Stimulated activated CD4-positive, alpha-beta T cell treated with anti-CD3 and anti-CD28 coated beads, Interleukin-4, amount 100 ng/mL, for 1 hour (primary cell): ENCODE measurements at places on chromosomes 2 and 18.

- no peak for DNase-seq
These were observed 46.0 kb downstream of the CAVIN2 start for GRCh38 chr2:191800874-191801273.

GRCh38 chr2:15170070-15170775 is 390.9 kb downstream of the NBAS start:
- no peak for DNase-seq

GRCh38 chr18:34639687-34640086 is 70.4 kb upstream of the DTNA start:
- no peak for DNase-seq

- DNase-seq, result no peak
These were observed 1.2 kb downstream of the CNOT9 start for GRCh38 chr2:218569661-218570500.

- DNase-seq, result no peak
These were observed at the start of gene FAM237A for GRCh38 chr2:206642075-206643025. Gene FAM237A, plus strand, starts transcription at chr2:206642487. Its CDS starts 1,750 bp downstream, at chr2:206644237.

DNA sequence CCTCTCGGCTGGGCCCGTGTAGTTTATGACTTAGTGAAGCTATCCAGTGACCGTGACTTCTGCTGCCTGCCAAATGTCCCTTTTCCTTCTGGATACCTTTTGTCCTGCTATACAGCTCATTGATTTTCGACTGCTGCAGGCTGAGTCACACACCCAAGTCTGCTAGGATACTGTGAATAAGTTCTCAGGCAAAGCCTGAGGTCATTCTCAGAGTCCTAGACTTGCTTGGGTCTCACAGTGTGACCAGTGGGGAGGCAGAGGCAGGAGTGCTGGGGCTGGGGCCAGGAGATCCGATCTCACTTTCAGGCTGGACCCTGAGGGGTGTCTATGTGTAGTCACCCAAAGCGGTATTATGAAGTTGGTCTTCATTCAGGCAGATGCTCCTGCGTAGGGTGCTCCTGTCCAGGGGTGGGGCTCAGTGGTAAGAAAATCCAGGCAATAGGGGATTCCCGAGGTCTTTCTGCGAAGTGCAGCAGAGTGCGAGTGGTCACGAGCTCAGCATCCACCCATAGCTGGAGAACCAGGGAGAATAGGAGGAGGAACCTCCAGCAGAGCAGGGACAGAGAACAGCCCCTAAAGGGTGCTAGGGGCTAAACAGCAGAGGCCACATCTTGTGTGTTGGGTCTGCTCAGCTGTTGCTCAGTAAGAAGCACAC is 268.6 kb upstream of the NCKAP5 start:
- no peak for DNase-seq

GRCh38 chr2:12314127-12314760 is 402.5 kb upstream of the TRIB2 start:
- DNase-seq, result no peak

DNA sequence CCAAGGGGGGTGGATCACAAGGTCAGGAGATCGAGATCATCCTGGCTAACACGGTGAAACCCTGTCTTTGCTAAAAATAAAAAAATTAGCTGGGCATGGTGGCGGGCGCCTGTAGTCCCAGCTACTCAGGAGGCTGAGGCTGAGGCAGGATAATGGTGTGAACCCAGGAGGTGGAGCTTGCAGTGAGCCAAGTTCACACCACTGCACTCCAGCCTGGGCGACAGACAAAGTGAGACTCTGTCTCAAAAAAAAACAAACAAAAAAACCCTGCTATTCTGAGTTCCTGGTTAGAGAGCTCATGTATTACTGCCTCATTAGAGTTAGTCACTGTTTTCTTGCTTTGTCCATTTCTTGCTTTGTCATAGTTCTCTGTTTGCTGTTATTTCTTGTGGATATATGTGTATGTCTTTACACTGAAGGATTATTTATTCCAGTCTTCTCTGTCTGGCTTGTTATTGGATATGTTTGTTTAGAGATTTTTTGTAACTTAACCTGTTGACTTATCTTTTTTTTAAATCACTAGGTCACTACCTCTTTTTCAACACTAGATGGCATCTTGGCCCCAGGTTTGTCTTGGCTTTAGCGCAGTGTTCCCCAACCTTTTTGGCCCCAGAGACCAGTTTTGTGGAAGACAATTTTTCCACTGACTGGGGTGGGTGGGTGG is 17.0 kb downstream of the TTLL4 start:
- DNase-seq, result no peak

- no peak for DNase-seq
These were observed 33.3 kb downstream of the PRKCE start for GRCh38 chr2:45684756-45685155.

DNA sequence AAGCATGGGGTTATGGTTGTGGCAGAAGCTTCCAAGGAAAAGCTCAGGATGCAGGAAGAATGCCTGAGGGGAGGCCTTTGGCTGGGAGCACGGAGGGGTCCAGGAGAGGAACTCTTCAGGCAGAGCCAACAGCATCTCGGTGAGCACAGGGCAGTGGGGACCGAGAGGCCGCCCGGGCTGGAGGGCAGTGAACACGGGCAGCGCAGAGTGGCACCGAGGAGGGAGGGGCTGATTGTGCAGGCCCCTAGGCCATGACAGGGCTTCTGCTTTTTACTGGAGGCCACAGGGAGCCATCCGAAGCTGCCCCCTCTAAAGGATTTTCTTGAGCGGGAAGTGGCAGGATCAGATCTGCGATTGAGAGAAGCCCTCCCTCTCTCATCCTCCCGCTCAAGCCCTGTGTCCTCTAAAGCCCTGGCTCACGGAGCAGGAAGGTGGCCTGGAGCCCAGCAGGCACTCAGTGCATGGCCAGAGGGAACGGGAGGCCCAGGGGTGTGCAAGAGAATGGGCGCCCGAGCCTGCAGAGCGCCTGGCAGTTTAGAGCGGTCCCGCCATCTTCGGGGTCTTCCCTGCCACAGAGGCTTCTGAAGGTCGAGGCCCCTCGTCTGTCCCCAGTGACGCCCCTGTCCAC is 110.0 kb upstream of the STON1 start:
- no peak for DNase-seq

GRCh38 chr18:10424585-10425307 is 29.7 kb upstream of the APCDD1 start:
- DNase-seq, result no peak

DNA sequence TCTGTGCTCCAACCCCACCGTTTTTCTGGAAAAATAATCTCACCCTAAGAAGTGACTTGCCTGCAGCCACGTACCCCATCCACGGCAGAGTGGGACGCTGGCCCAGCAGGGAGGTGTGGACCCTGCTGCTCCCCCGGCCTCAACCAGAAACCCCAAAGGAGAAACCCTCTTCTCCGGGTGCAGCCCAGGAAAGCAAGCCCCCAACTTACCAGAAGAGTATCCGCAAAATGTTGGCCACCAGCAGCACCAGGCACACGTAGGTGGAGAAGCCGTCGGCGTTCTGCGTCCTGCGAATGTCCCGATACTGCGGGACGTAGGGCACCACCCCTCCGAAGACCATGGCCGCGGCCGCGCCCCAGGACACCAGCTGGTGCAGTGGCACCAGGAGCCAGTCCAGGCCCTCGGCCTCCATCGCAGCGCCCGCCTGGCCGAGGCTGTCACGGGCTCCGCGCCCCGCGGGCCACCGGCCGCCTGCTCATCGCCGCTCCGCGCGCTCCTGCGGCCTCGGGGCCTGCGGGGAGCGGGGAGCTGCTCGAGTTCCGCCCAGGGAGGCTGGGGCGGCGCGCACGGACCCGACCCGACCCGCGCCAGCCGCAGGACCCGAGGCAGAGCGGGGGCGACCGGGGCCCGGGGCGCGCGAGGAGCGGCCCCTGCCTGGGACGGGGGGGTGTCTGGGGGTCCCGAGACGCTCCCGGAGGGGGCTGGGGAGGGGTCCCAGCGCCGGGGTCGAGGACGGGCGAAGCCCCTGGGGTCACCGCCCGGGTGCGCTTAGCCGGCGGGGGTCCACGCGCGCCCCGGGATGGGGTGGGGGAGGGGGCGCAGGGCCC is 725 bp downstream of the SLC66A2 start:
- DNase-seq, result no peak

DNA sequence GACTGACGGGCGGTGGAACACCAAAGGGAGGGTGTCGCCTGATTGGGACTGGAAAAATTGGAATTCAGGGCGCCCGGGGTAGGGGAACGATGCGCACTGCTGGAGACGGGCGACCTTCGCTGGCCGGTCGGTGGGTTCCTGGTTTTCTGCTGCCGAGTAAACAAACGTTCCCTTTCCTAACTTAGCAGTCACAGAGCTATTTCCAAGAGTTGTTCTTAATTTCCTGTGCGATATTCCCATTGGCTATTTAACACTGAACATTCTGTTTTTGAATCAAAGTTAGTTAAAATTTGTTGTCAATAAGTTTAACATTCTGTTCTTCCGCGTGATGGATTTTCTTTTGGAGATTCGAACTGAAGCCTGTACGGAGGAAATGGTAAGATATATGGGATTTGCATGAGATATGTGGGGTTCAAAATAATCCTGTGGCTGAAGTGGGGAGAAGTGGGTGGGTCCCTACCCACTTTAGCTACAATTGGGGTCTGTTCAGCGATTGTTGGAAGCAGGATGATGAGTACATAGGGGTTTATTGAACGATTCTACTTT is 862 bp downstream of the C18orf54 start:
- no peak for DNase-seq

GRCh38 chr2:44778671-44779476 is 162.6 kb upstream of the SIX3 start:
- DNase-seq, result no peak

- DNase-seq, result no peak
These were observed 530.3 kb upstream of the MEX3C start for GRCh38 chr18:51727780-51728179.

- DNase-seq, result no peak
These were observed 2.2 kb downstream of the CFAP221 start for GRCh38 chr2:119546447-119546767.

DNA sequence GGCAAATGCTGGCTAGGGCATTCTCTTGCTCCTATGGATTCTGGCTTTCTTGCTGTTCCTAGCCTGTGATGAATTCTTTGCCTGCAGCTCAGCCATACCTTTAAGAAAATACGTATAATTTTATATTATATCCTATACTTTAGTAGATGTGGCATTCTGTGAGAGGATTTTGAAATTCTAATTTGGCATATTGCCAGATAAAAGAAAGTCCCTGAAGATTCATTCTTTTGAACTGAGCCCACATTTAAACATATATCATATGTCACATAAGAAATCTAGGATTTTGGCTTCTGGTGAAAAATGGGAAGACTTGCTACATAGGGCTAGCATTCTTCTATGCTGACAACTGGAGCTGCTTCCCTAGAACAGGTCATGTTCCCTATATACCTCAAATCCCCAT is 91.4 kb upstream of the LYPD1 start:
- no peak for DNase-seq

- DNase-seq, result no peak
These were observed 23.2 kb downstream of the INO80D start for GRCh38 chr2:206062724-206063123.

DNA sequence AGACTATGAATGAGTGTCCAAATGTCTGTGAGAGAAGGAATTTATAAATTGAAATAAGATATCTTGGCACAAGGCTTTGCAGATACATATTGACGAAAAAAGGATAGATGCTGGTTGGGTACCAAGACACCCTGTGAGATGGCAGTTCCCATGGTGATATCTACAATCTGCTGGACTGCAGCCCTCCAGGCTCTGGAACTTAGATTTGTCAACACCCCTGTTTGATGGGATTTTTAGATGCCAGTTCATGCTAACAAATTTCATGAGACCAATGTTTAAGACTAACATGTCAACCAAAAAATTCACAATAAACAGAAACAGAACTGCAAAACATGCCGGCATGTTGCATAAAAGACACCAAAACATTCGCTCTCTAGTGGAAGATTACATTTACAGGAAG is 400.3 kb upstream of the CNTNAP5 start:
- DNase-seq, result no peak

DNA sequence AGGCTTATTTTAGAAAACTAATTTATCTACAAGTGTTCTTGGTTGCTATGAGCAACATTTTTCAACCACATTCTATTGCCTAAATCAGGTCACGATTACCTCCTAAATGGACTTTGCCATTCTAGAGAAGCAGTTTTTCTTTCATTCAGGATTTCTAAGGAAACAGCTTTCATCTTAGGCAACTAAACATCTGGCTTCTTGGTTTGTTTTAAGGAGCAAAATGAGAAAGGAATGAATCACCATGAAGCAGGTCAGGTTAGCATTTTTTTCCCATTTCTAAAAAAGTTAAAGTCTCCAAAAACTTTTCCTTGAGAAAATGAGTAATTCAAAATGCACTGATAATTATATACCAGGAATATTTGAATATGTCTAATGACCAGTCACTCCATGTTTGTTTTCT is 114.8 kb downstream of the GAREM1 start:
- DNase-seq, result no peak

DNA sequence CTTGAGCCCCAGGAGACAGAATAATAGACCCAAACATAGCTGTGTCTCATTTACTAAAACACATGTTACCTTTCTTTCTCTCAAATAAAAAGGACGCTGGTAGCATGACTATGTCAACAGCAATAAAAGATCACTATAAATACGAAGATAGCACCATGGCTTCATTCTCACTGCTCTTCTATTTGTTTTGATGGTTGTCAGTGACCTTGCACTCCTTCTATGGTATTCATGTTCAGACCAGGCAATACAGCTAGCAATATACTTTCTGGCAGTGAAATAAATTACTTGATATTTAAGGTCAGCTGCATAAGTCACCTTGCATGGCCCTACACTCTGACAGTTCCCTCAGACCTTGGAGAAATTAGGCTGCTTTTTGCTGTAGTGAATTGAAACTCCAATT is 263.2 kb upstream of the CDH7 start:
- DNase-seq, result no peak

GRCh38 chr2:32825291-32825712 is 121.5 kb upstream of the LTBP1 start:
- DNase-seq, result no peak

- no peak for DNase-seq
These were observed 141.5 kb downstream of the PIGN start for GRCh38 chr18:62045316-62045715.

- no peak for DNase-seq
These were observed 107.7 kb upstream of the PPP1CB start for GRCh38 chr2:28643911-28644334.

DNA sequence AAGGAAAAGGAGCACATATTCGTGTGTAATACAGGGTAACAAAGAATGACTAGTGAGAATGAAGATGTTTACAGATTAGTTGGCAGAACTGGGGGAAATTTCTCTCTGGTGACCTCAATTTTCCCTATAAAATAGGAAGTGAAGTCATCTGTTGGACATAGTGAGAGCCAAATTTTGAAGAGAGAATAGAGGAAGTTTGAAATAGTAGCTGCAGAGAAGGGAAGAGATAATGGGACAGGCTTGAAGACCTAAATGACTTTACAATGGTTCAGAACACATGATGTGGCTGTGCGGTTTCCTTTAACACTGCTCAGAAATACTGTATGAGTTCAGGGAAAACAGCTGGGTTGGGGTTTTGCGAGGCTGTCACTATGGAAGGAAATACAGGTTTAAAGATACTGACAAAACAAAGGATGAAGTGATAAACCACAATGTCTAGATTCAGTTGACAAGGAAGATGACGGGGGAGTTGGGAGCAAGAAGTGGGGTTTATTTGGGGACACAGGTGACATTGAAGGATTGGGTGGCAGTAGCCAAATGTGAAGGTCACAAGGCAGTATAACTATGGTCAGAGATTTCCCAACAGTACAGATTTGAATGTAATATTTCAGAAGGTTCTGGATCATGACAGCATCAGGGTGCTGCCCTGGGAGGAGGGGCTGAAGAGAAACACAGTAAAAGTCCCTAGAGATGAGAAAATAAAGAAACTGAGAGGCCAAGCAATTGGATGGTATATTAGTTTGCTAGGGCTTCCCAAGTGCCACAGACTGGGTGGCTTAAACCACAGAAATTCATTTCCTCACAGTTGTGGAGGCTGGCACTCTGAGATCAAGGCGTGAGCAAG is 82.6 kb upstream of the TANK start:
- DNase-seq, result peak; percentile 40

GRCh38 chr2:106193690-106193976 is 468 bp downstream of the UXS1 start:
- no peak for DNase-seq
